ENCODE measurements at places on chromosomes 13 and 19.
A peak's percentile ranks its signal among the peaks of the same experiment; 100 is the strongest.

- DNase-seq, result no peak
These were observed 278 bp upstream of the ZNF274 start for GRCh38 chr19:58182577-58182988.

DNA sequence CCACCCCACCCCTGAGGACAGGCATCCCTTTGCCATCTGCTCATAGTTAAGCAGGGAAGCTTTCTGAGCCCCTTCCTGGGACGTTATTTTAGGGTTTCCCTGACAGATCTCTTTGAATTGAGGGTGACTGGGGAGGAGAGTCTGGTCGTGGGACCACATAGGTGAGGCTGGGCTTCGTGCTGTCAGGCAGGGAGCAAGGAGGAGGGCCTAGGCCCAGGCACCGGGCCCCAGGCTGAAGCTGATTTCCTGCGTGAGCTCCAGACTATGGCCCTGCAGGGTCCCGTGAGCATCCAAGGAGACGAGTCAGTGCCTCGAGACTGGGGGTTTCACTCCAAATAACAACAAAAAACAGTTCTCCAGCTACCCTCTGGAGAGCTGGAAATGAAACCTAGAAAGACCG is 60.4 kb downstream of the MYO9B start:
- DNase-seq, result no peak

- no peak for DNase-seq
These were observed 97.3 kb downstream of the STARD13 start for GRCh38 chr13:33188093-33188882.

DNA sequence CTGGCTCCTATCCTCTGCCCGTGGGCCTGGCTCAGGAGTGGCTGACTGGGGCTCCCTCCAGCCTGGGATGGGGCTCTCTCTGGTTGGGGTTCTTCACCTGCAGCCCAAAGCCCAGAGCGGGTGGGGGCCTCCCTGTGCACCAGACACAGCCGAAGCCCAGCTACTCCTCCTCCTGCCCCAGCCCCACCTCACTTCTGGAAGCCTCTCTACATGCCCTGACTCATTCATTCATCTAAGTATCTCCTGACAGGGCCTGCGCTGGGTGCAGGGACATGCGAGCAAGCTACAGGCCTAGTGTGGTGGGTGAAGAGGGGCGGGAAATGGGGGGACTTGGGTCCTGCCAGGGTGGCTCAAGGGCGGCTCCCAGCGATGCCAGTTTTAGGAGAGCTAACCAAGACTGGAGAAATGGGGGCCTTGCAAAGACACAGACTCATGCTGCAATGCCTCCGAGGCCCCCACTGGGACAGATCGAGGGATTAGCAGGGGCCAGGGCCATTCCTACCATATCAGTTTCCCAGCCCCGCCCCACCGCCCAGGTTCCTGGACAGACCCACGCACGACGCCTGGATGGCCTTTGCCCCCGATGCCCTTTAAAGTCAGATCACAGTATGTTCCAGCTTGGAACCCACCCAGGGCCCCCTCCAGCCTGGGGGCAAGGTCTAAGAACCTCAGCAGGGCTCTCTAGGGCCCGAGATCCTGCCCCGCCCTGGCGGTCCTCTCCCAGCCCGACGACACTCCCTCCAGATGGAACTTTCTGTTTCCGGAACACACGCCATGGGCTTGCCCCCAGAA is 12.6 kb downstream of the LSM4 start:
- DNase-seq, result peak; percentile 3

DNA sequence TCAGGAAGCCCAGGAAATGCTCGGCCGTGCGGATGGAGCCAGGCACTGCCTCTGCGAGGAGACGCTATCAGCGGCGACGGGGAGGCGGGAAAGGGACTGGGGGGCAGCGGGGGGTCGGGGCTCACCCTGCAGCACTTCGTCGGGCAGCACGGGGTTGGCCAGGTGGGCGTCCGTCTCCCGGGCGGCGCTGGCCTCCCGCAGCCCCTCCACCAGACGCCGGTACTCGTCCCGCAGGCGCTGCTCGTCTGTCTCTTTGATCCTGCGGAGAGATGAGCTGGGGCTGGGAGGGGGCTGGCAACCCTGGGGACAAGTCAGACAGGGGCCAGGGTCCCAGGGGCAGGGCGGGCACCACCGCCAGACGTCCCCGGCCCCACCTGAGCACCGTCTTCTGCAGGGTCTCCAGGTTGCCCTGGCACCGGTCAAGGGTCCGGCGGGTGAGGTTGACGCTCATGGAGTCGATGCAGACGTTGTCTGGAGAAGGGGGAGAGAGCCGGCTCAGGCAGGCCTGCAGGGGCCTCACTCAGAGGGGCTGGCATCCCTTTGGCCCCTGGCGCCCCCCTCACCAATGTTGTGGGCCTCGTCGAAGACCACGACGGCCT is 6.4 kb downstream of the ERCC2 start:
- no peak for DNase-seq

- DNase-seq, result no peak
These were observed at the start of gene HCST for GRCh38 chr19:35901854-35902661. Gene HCST (plus strand): TSS chr19:35902529. CDS start chr19:35902594, 65 bp downstream.

DNA sequence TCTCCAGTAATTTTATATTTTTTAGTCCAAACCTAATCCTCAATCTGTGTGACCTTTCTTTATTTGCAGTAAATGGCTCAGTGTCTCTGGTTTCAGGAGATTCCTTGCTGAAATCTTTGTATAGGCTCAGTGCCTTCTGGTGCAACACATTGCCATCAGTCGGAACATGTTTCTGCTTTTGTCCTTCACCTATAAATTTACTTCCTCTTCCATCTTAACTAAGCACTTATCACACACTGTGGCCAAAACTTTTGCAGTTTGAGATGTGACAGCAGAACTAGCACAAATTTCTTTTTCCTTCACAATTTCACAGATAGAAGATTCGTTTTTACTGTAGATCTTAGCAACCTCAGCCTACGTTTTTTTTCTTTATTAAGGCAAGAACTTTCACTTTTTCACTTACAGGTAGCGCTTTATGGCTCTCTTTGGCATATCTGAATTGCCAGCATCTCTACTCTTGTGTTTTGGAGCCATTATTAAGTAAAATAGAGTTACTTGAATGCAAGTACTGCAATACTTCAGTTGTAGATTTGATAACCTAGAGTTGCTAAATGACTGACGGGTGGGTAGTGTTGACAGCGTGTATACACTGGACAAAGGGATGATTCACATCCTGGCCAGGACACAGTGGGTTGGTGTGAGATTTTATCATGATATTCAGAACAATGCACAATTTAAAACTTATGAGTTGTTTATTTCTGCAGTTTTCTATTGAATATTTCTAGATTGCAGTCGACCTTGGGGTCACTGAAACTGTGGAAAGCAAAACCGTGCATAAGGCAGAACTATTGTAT is 44.3 kb downstream of the NDFIP2 start:
- no peak for DNase-seq

GRCh38 chr19:42226886-42227285 is 6.8 kb downstream of the ZNF526 start:
- peak; percentile 61 for DNase-seq

DNA sequence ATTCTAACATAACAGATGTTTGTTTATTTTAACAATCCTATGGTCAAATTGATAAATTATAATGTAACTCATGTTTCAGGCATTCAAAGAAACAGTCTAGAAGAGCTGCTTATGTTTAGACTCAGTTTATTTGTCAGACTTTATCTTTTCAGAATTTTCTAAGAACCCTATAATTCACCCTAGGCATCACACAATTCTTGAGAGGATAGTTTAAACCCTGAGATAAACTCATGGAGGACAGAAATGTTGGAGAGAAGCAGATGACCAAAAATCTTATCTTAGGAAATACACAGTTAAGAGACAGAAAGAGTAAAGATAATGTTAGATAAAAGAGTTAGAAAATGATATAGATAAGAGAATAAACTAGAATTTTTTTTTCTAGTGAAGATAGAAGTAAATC is 1185.7 kb upstream of the SLC10A2 start:
- no peak for DNase-seq
